ENCODE measurements at places on chromosomes 16 and 17. TPM values are rescaled to one million over a fixed set of nuclear protein-coding genes. Genes with fewer than 3 reads are reported as not detected.

Gene ZMYND15
- 0.51 TPM for total RNA-seq

Gene OTOP2
- not detected for total RNA-seq

Gene ATP6V0A1
- 35.7 TPM for total RNA-seq

Gene MT1F
- total RNA-seq = 2.1 TPM

Gene CCDC40
- 1.5 TPM for total RNA-seq

DNA sequence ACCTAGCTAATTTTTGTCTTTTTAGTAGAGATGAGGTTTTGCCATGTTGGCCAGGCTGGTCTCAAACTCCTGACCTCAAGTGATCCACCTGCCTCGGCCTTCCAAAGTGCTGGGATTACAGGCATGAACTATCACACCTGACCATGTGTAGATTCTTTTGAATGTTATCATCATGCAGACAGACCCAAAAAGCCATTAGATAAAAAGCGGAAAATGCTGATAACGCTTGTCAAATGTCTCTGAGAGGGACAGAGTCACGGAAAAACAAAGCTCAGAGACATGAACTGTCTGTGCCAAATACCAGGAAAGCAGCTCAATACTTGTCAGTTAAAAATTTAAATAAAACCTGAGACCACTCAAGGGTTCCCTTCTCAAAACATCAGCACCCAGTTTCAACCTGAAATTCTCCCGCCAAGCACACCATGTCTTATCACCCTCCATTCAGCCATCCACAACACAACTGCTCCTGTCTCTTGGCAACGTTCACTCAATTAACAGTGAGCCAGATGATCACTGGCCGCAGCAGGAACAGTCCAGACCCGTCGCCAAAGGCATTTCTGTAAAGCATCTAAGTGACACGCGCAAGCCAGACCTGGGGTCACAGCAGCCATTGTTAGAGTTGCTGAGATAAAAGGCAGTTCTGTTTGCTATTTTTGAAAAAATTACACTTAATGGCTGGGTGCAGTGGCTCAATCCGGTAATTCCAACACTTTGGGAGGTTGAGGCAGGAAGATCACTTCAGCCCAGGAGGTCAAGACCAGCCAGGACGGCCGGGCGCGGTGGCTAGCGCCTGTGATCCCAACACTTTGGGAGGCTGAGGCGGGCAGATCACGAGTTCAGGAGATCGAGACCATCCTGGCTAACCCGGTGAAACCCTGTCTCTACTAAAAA is 29.7 kb downstream of the FANCA start:
- DNase-seq = no peak

DNA sequence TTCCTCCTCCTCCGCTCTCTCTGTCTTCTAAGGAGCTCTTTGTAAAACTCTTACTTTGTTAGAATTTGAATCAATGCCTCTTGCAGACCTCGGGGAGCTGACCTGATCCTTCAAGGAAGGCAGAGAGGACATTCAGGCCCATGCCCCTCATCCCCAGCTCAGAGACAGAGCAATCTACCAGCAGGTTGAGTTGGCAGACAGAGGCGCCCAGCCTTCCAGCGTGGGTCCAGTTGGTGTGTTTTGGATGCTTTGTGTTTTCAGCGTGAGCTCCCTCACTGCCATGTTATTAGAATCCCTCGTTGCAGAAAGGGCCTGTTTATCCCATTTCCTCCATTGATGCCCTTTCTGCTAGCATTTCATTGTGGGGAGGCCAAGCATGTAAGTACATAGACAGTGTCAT is 167.1 kb downstream of the CMIP start:
- DNase-seq = no peak

DNA sequence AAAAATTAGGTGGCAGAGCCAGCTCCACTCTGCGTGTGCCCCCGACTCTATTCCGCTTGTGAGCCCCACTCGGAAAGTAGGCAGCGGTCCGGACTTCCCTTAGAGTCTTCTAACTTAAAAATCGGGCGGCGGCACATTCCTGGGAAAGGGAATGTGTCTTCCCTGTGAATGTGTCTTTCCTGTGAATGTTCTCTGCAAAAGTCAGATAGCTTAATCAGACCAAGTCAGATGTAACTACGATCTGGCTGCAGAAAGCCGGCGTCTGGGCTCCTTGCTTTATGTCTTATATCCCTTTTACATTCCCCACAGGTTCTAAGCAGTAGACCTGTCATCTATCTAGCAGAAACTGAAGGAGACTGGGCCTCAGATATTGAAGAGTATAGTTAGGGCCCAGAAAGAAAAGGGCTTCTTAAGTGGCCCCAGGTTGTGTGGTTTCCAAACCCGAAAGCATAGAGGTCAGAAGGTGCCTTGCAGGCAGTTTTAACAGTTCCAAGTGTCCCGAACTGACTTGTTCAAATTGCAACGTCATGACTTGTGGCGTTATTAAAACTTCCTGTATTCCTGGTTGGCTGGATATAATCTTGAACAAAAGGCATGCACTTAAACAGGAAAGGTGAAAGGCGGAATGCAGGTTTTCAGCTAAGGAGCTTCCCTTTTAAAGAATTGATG is 601 bp downstream of the PHKB start:
- peak; percentile 53 for DNase-seq

GRCh38 chr17:74085434-74085833 is 118.0 kb upstream of the RPL38 start:
- DNase-seq = no peak

DNA sequence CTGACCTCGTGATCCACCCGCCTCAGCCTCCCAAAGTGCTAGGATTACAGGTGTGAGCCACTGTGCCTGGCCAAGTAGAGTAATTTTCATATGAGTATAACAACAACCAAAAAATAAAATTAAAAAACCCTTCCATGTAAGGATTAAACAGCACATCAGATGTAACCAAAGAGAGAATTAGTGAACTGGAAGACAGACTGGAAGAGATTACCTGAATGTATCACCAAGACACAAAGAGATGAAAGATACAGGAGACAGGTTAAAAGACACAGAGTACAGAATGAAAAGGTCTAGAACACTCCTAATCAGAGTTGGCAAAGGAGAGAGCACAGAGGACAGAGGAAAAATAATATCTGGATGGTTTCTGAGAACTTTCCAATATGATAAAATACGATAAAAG is 1.8 kb upstream of the TNK1 start:
- no peak for DNase-seq

- no peak for DNase-seq
These were observed 727 bp upstream of the MBTPS1 start for GRCh38 chr16:84117494-84117843.

DNA sequence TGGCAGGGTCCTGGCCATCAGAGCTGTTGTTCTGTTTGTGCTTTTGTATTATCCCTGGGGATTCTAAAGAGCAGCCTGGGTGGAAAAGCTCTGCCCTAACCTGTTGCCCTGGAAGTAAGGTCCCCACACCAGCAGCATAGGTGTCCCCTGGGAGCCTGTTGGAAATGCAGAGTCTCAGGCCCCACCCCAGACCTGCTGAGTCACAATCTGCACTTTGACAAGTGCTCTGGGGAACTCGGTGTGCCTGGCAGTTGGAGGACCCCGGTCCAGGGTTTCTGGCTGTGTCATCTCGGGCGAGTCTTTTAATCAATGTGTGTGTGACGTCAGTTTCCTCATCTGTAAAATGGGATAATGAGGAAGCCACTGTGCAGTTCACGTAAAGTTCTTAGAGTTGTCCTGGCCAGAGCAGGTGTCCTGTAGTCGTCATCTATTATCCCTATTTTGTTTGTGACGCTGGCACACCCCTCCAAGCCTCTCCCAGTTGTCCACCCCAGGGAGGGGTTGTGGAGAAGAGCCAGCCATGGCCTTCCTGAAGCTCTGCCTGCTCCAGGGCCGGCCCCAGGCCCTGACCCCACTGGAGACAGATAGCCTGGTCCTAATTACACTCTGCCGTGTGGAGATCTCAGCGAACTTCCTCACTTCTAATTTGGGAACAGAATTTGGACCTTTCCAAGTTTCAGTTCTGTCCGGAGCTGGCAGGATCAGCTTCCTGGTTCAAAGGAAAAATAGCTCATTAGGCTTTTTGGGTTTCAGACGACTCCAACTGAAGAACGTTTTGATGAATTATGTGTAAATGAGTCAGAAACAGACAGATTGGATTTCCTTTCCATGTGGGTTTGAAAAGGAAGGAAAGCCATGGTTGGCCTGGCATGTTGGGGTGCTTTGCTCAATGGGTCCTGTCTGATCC is 295.7 kb upstream of the FOXF1 start:
- DNase-seq = peak; percentile 57

DNA sequence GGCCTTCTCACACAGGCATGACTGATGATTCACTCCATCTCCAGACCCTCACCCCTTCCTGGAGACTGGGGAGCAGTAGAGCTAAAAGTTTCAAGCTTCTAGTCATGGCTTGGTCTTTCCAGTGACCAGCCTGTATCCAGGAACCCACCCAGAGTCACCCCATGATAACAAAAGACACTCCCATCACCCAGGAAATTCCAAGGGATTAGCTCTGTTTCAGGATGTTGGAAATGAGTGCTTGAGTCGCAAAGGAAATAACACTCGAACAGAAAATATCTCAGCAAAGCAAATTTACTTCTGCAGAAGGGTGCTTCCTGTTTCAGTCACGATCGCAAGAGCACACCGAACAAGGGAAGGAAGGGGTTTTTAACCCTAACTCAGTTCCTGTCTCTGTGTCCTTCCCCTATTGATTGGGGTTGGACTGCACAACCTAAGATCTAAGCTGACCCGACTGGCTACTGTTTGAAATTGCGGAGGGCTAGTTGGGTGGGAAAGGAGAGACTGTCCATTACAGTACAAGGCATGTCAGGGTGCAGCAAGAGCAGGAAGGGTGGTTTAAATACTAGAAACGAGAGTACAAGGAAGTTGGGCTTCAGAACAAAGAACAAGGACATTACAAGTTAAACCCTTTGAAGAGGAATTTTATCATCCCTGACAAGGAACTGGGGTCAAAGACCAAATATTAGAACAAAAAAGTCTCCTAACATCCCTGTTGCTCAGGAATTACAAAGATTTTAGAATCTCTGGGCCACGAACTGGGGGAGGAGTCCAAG is 224.4 kb upstream of the CACNG5 start:
- DNase-seq = no peak

GRCh38 chr17:57338257-57338914 is 82.1 kb downstream of the MSI2 start:
- DNase-seq = no peak

- no peak for DNase-seq
These were observed 26.7 kb downstream of the PIMREG start for GRCh38 chr17:6470751-6471521.

DNA sequence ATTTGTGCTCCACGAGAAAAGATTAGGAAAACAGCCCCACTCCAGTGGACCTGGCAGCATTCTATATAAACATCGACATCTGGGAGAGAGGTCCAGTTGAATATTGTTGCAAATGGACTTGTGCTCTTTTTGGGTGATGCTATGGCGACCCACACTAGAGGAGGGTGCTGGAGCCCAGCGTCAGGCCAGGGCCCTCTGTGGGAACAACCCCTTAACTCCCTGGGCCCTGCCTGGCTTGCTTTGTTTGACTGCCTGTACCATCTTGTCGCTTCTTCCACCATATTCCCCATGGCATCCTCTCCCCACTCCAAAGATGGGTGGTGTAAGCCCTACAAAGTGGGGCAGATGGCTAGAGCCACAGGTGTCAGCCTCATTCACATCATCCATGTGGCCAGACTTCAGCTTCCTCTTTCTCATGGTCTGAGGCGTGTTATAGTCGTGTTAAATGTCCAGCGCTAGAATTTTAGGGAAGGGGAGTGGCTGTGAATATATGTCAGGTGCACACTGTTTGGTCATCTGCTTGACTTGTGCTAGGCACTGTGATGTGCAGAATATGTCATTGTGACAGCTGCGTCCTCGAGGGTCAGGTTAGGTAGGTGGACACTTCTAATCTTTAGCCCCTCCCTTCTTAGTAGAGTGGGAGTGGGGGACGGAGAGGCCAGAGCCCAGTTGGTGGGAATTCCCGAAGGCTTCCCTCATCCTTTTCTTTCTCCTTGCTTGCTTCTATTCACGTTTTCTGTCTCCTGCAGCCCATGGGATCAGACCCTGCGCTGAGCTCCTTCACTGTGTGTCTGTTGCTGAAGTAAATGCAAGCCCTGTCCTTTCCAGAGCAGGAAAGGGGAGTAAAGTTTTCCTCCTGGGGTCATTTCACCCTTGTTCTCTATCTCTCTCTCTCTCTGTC is 49.8 kb downstream of the MPRIP start:
- no peak for DNase-seq
